ENCODE measurements at places on chromosomes 1 and 21.

GRCh38 chr1:202844259-202844658, 33.5 kb downstream of the PCAT6 start:
- no peak for DNase-seq

DNA sequence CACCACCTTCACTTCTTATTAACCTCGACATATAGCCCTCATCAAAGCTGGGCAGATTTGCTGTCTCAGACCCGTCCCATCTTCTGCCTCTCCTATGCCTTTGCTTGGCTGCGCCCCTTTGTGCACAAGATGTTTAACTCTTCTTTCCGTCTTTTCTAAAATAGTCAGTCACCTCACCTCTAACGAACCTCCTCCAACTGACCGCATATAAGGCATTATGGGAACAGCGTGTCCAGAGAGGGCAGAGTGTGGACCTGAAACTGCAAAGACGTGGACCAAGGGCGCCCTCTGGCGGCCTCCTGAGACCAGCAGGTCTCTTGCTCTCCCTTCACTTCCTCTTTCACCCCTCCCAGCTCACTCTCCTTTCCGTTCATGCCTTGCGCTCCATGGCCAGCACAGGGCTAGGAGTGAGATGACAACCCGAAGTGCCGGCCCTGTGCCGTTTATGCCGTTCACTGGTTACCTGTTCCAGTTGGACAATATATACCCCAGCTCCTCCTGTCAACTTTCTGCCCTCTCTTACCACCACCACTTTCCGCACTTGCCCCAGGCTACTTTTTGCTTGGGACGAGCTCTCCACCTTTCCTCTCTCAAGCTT, 2.5 kb upstream of the METTL25B start:
- DNase-seq: peak; percentile 84

DNA sequence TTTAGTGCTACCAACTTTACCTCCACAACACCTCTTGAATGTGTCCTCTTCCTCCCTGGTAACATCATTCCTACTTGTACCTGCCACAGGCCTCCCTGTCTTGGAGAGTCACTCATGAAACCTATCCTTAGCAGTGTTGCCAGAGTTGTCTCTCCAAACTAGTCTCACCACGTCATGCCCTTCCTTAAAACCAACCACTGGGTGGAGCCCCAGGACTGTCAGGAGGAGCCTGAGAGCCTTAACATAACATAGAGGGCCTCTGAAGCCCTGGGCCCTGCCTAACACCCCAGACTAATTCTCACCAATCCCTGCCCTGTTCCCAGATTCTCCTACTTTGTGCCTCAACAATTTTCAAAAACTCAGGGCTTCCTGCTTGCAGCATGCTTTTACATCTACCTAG, 65.3 kb downstream of the ZNF697 start:
- DNase-seq: peak; percentile 19

DNA sequence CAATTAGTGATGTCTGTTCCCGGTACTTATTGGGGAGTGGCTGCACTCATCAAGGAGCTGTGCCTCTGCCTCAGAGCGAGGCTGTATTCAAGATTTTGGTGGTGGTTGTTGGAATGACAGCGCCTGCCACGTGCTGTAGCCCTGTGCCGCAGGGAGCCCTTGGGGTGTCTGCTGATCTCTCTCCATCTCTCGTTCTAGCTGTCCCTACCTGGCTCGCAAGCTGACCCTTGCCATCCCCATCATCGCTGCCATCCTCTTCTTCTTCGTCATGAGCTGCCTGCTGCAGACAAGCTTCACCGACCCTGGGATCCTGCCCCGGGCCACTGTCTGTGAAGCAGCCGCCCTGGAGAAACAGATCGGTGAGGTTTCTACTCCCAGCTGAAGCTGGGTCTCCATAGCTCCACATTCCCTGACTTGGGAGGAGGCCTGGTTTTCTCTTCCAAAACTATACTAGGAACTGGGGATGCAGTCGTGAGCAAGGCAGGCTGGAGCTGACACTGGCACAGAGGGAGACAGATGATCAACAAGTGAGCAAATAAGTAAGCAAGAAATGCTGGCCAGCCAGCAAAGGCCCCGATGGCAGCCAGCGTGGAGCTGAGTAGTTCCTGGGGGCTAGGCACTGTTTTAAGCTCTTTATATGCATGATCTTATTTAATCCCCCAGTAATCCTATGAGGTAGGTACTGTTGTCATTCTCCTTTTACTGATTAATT, 5.9 kb downstream of the ZDHHC18 start:
- no peak for DNase-seq

DNA sequence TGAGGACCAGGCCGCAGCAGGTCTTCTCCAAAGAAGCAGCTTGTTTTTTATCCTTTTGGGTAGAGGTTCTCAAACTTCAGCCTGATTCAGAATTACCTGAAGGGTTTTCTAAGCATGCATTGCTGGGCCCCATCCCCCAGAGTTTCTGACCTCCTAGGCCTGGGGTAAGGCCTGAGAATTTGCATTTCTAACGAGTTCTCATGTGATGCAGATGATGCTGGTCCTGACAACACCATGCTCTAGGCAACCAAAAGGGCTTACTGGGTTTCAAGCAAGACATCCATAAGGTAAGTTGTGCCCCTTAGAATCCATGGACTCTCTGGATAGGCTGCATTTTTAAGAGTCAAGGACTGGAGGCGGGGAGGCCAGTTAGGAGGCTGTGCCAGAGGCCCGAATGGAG, 295.1 kb downstream of the HHIPL2 start:
- DNase-seq: no peak

DNA sequence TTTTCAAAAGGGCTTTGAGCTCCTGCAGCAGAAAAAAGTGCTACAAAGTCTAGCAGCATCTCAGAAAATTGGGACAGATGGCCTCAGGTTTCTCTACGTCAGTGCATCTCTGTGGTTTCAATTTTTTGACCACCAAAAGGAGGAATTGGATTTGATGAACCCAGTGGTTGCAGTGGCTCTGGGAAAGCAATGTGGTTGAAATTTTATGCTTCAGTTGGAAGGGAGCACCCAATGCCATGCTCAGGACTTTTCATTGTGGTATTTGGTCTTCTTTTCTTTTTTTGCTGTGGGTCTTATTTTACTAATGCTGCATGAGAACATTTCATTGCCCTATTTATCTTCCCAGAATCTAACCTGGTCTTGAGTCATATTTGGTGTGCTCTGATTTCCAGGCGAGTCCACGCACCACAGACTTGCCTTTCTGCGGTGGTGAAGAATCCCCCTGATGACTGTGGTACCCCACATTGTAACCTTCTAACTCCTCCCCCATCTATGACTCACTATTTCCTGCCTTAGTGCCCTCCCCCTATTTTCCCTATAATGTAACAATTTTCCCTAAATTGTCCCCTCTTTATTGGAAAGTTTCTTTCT, 56.7 kb downstream of the S1PR1 start:
- DNase-seq: no peak

- DNase-seq: no peak
Measured at GRCh38 chr1:219405531-219406331, 207.2 kb downstream of the ZC3H11B start.

DNA sequence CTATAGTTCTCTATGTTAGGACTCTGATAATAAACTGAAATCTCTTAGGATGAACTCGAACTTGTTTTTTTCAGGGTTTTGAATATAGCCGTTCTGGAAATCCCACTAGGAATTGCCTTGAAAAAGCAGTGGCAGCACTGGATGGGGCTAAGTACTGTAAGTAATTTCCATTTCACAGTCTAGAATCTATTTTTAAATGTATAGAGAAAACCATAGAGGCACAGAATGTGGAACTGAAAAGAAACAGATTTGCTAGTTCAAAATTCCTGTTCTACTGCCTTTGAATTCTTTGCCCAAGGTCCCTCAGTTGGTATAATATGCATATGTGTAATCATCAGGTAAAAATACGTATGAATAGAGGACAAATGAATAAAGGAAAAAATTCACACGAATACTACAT, 4.8 kb downstream of the CTH start:
- no peak for DNase-seq

- DNase-seq: no peak
Measured at GRCh38 chr1:198253259-198253658, 96.5 kb downstream of the NEK7 start.

GRCh38 chr1:205191622-205192021, 19.9 kb downstream of the DSTYK start:
- DNase-seq: peak; percentile 43

GRCh38 chr1:194225821-194226220, 1039.4 kb upstream of the B3GALT2 start:
- no peak for DNase-seq

DNA sequence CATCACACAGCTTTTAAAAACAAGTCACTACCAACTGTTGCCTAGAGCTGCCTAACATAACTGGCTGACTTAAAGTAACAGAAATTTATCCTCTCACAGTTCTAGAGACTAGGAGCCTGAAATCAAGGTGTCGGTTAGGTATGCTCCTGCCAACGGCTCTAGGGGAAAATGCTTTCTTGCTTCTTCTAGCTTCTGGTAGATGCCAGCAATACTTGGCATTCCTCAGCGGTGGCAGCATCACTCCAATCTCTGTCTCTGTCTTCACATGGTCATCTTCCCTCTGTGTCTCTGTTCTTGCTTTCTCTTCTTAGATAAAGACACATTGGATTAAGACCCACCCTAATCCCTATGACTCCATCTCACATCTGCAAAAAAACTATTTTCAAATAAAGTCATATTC, 51.5 kb downstream of the DMRTA2 start:
- no peak for DNase-seq

- no peak for DNase-seq
Measured at GRCh38 chr1:240467895-240468294, 144.1 kb downstream of the GREM2 start.

GRCh38 chr1:182185136-182185535, 123.6 kb upstream of the ZNF648 start:
- no peak for DNase-seq

- no peak for DNase-seq
Measured at GRCh38 chr21:34112316-34113033, 39.1 kb downstream of the MRPS6 start.

- DNase-seq: no peak
Measured at GRCh38 chr21:38337793-38338192, 81.0 kb downstream of the KCNJ15 start.

DNA sequence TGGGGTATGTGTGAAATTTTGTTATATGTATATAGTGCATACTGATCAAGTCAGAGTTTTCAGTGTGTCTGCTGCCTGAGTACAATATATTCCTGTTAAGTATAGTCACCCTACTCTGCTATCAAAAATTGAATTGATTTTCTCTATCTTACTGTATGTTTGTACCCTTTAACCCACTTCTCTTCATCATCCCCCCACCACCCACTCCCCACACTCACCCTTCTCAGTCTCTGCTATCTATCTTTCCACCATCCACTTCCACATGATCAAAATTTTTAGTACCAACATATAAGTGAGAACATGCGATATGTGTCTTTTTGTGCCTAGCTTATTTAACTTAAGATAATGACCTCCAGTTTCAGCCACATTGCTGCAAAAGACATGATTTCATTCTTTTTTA, 4.2 kb downstream of the LY9 start:
- no peak for DNase-seq

- DNase-seq: no peak
Measured at GRCh38 chr1:165317612-165318011, 38.9 kb downstream of the LMX1A start.

DNA sequence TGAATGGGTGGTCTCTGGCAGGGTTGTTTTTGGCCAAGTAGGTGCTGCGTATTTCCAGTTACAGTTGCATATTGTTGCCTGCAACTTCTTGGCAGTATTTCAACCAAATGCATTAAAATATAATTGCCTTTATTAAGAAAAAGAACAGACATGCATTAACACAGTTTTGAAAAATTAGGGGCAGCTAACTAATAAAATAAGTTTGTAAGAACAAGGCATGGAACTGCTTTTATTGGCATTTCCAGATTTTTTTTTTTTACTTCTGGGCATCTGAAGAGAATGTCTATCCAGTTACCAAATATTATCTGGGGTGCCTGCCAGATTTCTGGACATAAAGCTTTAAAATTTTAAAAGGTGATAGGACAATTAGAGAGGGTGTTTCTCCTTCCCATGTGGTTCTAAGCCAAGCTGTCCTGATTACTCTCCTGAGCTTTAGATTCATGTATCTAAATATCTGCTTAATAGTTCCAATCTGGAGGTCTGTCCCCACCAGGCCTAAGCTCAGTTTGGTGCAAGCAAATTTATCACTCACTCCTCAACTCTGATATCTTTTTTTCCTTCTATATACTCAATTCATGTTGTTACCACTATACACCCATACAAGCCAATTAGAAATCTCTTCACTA, 553.3 kb upstream of the USP24 start:
- peak; percentile 25 for DNase-seq

- no peak for DNase-seq
Measured at GRCh38 chr1:51345300-51345687, 14.9 kb upstream of the TTC39A start.

DNA sequence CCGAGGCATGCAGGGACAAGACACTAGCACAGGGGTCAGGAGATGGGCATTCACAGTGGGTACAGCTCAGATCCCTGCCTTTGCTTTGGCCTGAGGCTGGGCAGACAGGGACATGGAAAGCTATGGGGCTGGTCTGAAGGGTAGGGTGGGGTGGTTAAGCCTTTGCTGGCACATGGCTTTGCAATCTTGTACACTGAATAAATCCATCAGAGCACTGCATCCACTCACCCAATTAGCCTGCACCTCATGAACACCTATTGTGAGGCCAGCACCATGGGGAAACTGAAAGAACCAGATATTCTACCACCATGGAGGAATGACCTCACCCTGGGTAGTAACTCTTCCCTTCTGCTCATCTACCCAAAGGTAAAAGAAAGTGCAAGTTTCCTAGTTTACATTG, 199.6 kb upstream of the LMO4 start:
- no peak for DNase-seq

- no peak for DNase-seq
Measured at GRCh38 chr1:197342669-197343068, 74.6 kb downstream of the CRB1 start.

DNA sequence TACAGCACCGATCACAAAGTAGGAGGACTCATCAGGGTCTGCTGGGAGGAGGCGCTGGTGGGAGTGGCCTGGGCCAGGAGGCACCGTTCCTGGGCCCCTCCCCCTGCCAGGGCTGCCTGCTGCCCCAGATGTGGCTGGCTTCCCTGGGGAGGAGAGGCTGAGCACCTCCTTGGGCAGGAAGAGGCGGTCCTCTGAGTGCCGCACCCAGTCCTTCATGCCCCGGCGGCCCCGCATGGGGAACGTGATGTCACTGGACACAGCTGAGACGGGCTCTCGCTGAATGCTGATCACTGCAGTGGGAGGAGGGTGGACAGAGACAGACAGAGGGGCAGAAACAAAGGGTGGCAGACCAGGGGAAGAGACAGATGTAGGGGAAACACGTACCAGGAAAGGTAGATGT, 24.8 kb downstream of the ADGRB2 start:
- no peak for DNase-seq

DNA sequence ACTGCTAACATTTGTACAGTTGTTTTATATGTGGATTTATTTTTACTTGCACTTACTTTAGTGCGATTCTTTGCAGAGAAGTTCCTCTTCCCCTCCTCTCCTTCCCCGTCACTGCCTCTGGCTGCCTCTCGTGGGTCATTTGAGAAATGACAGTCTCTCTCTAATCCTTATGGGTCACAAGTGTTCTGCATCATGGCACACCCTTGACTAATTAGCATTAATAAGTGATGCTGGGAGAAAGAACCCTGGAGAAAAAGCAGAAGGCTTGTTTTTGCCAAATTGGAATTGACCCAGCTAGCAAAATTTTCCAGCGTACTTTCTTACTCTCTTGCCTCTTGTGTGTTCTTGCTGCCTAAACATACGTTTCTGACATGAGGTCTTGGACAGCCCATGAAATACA, 301.2 kb downstream of the DUSP10 start:
- no peak for DNase-seq

GRCh38 chr1:235923466-235924021, 56.8 kb upstream of the LYST start:
- DNase-seq: no peak

Data from SK-N-SH (cell line).